Neuronal stem cell (in vitro differentiated cells): ENCODE measurements at places on chromosomes 7 and 10.

DNA sequence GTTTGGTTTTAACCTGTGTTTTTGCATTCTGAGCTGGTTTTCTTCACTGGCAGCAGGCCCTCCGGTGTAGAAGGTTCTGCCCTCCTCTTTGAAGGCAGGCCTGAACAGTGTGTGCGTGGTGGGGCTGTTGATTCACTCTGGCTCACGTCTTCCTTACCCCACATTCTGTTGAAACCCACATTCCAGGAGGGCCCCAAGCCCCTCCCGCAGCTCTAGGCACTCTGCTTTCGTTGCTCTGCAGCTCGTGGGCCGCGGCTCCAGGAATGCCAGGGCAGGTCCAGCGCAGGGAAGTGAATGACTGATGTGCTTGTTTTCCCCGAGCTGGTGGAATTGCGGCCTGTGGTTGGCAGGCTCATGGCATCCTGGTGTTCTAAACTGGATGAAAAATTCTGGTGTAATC lies 49.0 kb downstream of the HTRA1 start:
- no peak for DNase-seq

- DNase-seq, result no peak
Observed at GRCh38 chr10:101233863-101234262, 4.6 kb upstream of the LBX1 start.

GRCh38 chr7:99588868-99589267 lies 9.2 kb upstream of the TMEM225B start:
- DNase-seq, result no peak

- DNase-seq, result no peak
Observed at GRCh38 chr10:96261930-96262329, 9.4 kb downstream of the BLNK start.

GRCh38 chr7:41910940-41911600 lies 208.2 kb upstream of the INHBA start:
- DNase-seq, result no peak

DNA sequence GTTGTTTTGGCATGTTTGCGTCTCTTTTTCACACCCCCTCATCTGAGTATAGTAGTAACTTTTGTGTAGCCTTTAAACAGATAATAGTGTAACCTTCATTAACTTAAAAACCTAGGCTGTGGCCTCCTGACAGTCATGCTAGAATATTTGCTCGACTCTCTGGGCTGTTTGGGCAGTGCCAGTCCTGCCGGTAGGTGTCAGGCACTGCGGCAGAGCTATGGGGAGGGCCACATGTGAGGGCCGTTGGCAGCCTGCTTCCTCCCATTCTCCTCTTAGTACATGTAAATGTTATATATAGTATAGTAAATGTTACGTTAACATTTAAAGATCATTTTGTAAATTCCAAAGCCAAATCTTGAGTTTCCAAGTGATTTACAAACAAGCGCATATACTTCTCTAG lies 26.1 kb downstream of the BCCIP start:
- no peak for DNase-seq

DNA sequence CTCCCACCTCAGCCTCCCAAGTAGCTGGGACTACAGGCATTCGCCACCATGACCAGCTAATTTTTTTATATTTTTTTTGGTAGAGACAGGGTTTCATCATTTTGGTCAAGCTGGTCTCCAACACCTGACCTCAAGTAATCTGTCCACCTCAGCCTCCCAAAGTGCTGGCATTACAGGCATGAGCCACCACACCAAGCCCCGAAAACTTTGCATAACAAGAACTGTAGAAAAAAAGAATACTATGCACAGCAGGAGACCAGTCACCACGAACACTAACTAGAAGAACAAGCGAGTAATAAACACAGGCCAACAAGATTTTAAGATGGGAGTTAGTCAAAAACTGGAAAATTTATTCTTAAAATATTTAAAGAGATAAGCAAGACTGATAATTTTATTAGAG lies 447.0 kb downstream of the ETV1 start:
- DNase-seq, result no peak
